MCF 10A (cell line): ENCODE measurements at places on chromosomes 12 and 14. TPM values are rescaled to one million over a fixed set of nuclear protein-coding genes. Genes with fewer than 3 reads are reported as not detected.

GRCh38 chr14:52014601-52015267 is 25.4 kb downstream of the RTRAF start:
- no peak for DNase-seq

DNA sequence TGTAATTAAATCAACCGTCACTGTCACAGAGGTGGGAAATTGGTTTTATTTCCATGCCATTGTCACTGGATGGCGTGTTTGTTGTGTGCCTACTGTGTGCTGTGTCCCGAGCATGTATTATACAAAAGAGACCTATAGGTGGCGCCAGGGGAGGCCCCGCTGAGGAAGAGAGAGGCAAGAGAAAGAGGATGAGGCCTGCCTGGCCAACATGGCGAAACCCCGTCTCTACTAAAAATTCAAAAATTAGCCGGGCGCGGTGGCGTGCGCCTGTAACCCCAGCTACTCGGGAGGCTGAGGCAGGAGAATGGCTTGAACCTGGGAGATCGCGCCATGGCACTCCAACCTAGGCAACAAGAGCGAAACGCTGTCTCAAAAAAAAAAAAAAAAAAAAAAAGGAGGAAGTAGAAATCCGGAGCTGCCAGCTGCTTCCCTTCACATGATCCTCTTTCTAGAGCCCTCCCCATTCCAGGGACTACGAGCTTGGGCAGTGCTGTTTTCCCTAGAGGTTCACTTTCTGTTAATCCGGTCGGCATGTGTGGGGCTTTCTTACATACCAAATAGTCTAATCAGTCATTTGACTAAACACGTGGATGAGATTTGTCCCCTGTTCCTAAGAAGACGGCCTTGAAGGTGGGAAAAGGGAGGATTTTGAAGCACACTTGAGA is 6.4 kb upstream of the CCDC175 start:
- no peak for DNase-seq

The POTEG gene
- total RNA-seq: not detected in 2 replicates

DNA sequence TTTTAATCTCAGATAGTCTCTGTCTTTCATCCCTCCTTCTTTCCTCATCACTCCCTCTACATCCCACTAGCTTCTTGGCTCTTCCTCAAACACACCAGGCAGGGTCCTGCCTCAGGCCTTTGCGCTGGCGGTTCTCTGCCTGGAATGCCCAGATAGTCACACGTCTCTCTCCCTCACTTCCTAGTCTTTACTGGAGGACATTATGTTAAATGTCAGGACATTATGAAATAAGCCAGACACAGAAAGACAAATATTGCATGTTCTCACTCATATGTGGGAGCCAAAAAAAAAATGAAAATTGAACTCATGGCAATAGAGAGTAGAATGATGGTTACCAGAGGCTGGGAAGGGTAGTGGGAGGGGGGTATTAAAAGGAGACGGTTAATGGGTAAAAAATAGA is 442.0 kb downstream of the MED13L start:
- no peak for DNase-seq

DNA sequence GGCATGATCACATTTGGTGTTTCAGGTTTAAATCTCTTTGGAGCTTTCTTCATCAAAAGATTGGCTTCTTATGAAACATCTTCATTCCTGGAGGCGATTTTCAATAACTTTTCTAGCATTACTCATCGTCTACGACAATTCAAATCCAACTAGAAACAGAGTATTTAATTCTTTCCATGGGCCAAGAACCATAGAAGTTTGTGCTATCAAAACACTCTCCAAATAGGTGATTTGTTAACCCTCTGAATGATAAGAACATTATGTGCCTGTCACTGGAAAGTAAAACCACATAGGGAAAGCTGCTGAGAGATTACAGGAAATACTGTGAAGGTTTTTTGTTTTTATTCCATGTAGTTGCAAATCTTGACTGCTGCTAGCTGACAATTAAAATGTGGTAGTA is 6.9 kb upstream of the DCN start:
- DNase-seq: peak; percentile 57

The GPR132 gene
- 0.42 TPM in 1 of 2 replicates, not detected in the other for total RNA-seq

The INHBC gene
- not detected in 2 replicates for total RNA-seq

DNA sequence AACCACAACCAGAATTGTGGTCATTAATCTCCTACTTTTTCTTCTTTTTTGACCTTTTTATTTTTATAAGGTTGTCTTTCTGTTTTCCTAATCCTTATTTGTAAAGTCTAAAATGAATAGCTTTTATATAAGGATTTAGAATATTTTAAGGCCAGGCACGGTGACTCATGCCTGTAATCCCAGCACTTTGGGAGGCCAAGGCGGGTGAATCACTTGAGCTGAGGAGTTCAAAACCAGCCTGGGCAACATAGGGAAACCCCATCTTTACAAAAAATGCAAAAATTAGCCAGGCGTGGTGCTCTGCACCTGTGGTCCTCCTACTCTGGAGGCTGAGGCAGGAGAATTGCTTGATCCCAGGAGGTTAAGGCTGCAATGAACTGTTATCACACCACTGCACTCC is 55.1 kb downstream of the IFT81 start:
- DNase-seq: peak; percentile 55

The DERA gene
- total RNA-seq: 39.1 and 40.8 TPM in 2 replicates

GRCh38 chr12:130818635-130819576 is 20.1 kb downstream of the STX2 start:
- DNase-seq: peak; percentile 36

GRCh38 chr12:57726151-57726883 is 12.2 kb downstream of the AGAP2 start:
- peak; percentile 87 for DNase-seq

- DNase-seq: no peak
Measured at GRCh38 chr14:65345266-65345665, 67.3 kb upstream of the FUT8 start.

GRCh38 chr12:69154585-69155363 is 84.6 kb upstream of the CPSF6 start:
- DNase-seq: peak; percentile 79

GRCh38 chr12:4152145-4152795 is 121.3 kb upstream of the CCND2 start:
- DNase-seq: no peak

The AHSA1 gene
- 77.7 and 78.5 TPM in 2 replicates for total RNA-seq

The GPRC5D gene
- total RNA-seq: not detected in 2 replicates

GRCh38 chr12:3416159-3416558 is 74.8 kb upstream of the PRMT8 start:
- no peak for DNase-seq

DNA sequence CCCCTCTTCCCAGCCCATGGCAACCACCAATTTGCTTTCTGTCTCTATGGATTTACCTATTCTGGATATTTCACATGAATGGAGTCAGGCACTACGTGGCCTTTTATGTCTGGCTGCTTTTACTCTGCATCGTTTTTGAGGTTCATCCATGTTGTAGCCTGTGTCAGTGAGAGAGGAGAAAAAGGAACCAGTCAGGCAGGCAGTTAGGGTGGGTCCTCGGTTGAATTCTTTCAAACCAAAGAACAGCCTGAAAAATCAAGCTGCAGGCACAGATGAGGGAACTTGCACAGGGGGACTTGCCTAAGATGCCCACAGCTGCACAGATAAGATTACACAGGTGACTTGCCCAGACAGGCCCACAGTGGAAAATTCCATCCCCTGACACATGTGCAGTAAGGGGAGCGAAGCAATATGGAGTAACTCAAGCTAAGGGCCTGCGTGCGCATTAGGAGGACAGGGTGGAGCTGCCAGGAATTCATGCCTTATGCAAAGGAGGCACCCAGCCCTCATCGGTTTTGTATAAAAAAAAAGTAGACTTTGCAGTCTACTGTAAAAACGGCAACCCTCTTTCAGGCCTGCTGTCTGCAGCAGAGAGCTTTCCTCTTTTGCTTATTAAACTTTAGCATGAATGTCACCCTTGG is 152.4 kb upstream of the RFLNA start:
- DNase-seq: no peak

GRCh38 chr12:66453844-66454243 is 151.6 kb downstream of the HELB start:
- DNase-seq: no peak

DNA sequence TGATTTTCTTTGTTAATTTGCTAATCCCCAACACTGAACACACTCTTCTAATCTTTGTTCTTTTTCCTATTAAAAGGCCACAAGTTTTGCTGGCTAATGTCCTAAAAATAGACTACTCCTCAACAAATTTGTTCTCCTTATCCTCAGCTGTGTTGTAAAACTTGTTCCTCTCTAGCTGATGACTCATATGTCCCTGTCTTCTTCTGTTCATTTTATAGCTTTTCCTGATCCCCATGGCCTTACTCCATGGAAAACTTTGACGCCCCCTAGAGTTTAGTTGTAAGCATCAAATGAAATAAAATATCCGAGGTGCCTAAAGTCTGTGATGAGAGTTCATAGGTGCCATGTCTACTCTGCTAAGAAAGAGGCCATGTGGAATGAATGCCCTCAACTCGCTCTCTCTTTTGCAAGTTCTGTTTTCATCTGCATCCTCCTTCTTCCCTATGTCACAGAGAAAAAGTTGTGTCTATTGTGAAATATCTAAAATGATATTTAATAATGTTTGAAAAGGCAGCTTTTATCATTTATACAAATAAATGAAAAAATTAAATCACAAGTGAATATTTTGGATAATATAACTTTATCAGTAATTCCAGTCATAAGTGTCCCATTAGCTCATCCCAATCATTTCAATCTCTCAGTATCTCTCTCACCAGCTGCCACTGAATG is 237.9 kb downstream of the IPO8 start:
- DNase-seq: peak; percentile 87

- DNase-seq: no peak
Measured at GRCh38 chr14:56896922-56897321, 86.6 kb upstream of the OTX2 start.

DNA sequence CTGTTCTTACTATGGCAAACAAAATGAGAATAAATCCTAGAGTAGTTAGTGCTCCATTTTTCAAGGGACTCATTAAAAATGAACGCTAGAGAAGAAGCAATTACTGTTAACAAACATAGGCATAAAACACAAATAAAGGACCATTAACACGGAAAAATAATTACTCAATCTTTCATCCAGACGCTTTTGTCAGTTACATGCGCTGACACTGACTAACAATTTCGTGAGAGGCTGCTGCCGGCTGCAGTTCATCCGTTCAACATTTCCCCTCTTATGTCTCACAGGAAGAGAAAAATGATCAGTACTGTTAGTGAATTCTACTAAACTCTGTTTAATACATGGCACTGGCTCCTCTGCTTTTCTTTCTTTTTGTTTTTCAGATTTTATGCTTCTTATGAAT is 472.7 kb upstream of the FLRT2 start:
- DNase-seq: no peak

DNA sequence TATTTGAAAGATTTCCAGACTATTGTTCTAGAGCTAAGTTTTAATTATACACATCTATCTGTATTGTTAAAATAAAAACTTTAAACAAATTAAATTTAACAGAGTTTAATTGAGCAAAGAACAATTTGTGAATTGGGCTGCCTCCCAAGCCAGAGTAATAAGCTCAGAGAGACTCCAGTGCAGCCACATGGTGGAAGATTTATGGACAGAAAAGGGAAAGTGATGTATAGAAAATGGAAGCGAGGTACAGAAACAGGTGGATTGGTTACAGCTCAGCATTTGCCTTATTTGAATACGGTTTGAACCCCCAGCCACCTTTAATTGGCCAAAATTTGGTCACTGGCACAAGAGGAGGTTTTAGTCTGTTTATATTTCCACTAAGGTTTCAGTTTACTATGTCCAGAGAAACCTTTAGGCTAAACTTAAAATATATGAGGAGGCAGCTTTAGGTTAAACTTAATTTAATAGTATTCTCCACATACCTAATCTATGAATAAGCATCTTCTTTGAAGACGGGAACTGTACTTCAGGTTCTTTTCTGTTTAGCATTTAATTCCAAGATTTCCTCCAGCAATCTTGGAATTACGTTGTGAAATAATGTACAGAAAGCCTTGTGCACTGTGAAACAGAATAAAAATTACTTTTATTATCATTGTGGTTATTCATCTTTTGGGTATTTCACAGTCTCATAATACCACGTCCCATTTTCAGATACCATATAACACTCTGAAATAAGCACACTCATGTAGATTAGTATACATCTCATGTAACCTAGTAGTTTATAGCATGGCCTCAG is 19.4 kb downstream of the SRGAP1 start:
- DNase-seq: no peak

DNA sequence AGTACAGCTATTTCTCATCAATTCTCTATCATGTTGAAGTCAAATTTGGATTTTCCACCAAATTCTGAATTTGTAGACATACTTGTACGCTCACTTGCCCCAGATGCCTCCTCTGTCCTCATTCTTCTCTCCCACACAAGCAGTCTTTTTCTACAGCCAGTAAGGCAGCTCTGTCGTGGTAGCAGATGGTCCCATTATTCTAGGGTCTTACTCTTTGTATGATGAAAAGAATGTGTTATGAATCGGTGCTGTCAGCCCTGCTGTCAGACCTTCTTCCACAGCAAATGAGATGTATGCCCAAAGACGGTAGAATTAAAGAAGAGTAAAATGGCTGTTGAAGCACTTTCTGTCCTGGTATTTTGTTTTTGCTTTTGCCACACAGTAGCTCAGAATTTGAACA is 17.2 kb upstream of the PAPLN start:
- DNase-seq: no peak

GRCh38 chr12:105071981-105072380 is 12.3 kb downstream of the ALDH1L2 start:
- no peak for DNase-seq

The E2F7 gene
- total RNA-seq: 23.5 and 34.4 TPM in 2 replicates

DNA sequence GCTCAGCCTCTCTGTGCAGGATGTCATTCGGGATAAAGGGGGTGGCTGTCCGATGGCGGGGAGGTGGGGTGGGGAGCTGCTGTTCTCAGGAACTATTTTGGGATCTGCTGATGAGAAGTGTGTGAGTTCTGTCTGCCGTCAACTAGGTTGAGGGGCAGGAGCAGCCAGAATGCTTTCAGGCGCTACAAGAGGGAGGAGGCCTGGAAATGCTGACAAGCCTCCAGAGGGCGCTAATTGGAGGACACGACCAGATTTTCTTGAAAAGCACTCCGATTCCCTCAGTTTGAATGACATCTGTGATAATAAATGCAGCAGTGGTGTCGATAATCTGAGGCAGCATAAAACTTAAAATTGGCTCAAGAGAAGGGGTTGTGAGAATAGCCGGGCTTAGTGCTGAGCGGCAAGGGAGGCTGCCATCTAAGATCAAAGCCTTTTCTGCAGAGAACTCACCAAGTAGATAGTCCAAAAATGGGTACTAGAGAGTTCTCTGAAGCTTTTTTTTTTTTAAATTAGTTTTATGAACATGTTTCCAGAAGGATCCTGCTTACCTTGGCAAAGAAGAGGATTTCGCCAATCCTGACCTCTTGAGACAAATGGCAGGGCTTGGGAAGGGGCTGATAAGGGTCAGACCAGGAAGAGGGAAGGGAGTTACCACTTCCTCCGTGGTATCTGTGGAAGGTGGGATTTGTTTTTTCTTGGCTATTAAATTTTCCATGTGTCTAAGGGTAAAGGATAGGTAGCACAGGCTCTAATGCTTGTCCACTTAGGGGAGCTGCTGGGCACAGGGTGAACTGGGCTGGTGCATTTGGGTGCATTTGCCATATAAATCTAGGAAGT is 94.4 kb downstream of the CRACR2A start:
- peak; percentile 48 for DNase-seq

The MAP1LC3B2 gene
- 3.4 and 5.1 TPM in 2 replicates for total RNA-seq

The LBHD2 gene
- total RNA-seq: not detected in 2 replicates

The IL26 gene
- not detected in 2 replicates for total RNA-seq

The KLRC4 gene
- 0.66 and 0.84 TPM in 2 replicates for total RNA-seq
